Left cardiac atrium (tissue), 4 donors: ENCODE measurements at places on chromosomes 11 and 22. TPM values are rescaled to one million over a fixed set of nuclear protein-coding genes. Genes with fewer than 3 reads are reported as not detected.

The ACTN3 gene
- total RNA-seq: 0.10 TPM

The FLRT1 gene
- total RNA-seq: 1.6 TPM

The HMOX1 gene
- total RNA-seq: 13.6 TPM

GRCh38 chr11:125663910-125664309, 16.7 kb downstream of the ACRV1 start:
- no peak for DNase-seq

- DNase-seq: no peak
Measured at GRCh38 chr11:15289723-15290122, 175.0 kb downstream of the INSC start.

The BTBD18 gene
- total RNA-seq: not detected

DNA sequence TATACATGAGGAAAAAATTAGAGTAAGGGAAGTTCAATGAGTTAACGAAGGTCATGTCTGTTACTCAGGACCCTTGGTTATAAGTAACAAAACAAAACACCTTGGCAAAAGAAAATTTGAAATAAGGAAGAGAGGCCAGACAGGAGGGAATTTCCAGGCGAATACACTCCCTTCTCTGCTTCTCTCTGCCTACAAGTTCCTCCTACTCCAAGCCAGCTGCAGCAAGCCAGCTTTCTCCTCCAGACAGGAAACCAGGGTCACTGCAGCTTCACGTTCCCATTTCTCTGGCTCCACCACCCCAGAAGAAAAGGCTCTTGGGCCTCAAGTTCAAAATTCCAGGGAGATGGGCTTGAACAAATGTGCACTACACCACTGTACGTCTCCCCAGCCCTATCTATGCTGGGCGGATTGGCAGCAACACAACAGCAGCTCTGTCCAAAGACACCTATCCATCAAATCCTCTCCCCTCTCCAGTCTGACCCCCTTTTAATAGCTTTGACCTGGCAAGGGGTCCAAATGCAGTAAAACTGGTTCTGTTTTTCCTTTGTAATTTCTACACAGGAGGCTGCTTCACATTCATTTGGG, 27.7 kb downstream of the SMCO4 start:
- DNase-seq: peak; percentile 28

DNA sequence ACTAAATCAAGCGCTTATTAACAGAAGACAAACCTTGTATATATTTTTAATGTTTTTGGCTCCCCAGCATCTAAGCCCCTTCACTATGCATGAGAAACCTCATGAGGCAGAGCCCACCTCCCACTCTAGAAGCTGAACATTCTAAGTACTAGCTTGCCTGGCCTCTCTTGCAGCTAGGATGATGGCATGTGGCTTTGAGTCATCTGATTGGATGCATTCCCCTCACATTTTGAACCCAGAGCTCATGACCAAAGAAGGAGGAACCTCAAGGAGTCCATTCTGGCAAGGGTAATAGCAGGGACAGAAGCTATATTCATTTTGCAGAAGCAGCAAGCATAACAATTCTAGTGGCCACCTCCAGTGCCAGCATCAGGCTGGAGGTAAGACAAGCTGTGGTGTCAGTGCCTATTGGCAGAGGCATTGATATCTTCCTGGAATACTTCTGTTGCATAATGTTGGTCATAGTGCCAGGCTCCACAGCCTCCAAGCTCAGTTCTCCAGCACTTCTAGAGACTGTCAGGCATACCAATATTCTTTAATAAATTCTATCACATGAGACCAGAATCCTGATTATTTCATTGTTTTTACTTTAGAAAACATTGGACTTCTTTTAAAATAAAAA, 14.2 kb upstream of the ZC3H12C start:
- no peak for DNase-seq

The OOSP2 gene
- not detected for total RNA-seq

The SLCO2B1 gene
- total RNA-seq: 49.0 TPM

DNA sequence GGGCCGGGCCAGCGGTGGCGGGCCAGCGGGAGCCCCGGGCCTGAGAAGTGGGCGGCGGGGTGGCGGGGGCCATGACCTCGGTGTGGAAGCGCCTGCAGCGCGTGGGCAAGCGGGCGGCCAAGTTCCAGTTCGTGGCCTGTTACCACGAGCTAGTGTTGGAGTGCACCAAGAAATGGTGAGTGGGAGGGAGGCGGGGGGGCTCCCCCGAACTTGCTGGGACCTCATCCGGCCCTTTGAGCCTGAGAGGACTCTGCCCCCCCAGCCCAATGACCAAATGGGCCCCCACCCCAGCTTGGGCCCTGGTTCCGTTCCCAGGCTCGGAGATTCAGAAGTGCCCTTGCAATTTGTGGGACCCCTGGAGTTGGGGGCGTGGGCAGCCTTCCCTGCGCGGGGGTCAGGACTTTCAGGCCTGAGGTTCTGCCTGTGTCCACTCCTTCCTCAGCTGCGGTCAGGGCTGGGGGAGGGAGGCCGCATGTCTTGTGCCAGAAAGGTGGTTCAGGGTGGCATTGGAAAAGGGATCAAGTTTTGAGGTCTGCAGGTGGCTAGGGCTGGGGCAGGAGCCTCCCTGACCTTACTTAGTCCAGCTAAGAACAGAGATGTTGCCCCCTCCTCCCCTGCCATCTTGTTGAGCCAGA, 496 bp downstream of the EHBP1L1 start:
- peak; percentile 59 for DNase-seq

- DNase-seq: no peak
Measured at GRCh38 chr11:7499081-7499480, 13.8 kb downstream of the OLFML1 start.

The OR52N4 gene
- total RNA-seq: not detected

- DNase-seq: no peak
Measured at GRCh38 chr11:134625631-134626030, 213.6 kb upstream of the B3GAT1 start.

- DNase-seq: no peak
Measured at GRCh38 chr11:101862391-101863233, 52.2 kb upstream of the CEP126 start.

DNA sequence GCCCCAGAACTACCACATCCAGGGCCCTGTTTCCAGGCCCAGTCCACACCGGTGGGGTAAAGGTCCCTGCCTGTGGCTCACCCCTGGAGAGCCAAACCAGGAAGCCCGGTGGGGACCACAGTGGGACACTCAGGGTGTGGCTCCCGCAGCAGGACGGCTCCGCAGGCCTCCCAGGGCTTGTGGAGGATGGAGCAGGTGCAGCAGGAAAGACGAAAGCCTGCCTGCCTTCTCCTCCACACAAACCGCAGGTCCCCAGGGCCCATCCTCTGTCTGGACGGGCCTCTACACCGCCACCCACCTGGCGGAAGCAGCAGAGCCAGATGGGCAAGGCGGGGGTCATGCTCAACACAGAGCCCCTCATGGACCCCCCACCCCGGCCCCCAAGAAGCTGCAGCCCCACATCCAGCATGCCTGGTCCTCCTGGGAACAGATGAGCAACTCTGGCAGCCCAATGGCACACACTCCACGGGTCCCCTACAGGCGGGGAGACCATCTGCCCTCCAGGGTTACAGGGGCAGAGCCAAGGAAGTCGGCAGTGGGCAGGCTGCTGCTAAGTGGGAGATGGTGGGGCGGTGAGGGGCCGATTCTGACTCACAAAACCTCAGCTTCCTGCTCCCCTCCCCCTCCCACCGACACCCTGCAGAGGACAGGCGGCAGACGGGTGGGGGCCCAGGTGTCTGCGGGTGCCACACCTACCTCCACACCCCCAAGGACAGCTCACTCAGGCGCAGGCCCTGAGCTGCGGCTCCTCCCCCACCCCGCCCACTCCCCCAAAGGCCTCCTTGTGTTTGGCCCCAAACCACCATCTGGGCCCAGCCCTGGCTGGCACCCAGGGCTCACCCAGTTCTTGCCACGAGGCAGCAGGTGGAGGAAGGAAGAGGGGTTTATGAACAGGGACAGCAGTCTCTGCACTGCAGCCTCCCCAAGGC, 5.2 kb downstream of the SBF1 start:
- peak; percentile 74 for DNase-seq

- no peak for DNase-seq
Measured at GRCh38 chr22:21768435-21768834, 32.8 kb upstream of the YPEL1 start.

The ZC3H7B gene
- 35.0 TPM for total RNA-seq
